ENCODE measurements at places on chromosomes 12 and 14. TPM values are rescaled to one million over a fixed set of nuclear protein-coding genes. Genes with fewer than 3 reads are reported as not detected.
A peak's percentile ranks its signal among the peaks of the same experiment; 100 is the strongest.

Gene RNASE3
- 2.5 TPM for polyA plus RNA-seq

Gene NR1H4
- polyA plus RNA-seq = not detected

GRCh38 chr12:64696080-64696741 is 63.0 kb downstream of the GNS start:
- peak overlapping the region; percentile 14 for H3K27ac ChIP-seq
- DNase-seq = peak; percentile 65
- peaks cover 5% of the 10 kb centered on the region for H3K36me3 ChIP-seq
- H3K4me3 ChIP-seq = no peak overlapping the region

DNA sequence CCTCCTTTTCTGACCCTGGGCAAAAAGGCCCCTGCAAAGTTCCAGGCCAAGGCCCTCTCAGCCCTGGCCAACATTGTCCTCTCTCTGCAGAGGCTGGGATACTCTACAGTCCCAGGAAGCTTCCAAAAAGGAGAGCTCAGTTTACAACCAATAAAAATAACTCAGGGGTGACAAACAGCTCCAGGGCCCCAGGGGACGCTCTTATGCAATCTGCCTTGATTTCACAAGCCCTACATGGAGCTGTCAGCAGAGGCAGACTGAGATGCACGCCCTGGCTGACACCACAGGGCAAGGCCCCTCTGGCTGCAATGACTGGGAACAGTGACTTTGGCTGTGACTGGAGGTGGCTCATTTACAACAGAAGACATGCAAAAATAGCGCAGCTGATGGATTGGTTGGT is 129.0 kb upstream of the MED13L start:
- no peaks in the 10 kb centered on the region for H3K27me3 ChIP-seq
- no peak overlapping the region for H3K27ac ChIP-seq
- H3K4me1 ChIP-seq = peaks cover 8% of the 10 kb centered on the region
- DNase-seq = peak; percentile 93
- H3K36me3 ChIP-seq = no peaks in the 10 kb centered on the region
- no peak overlapping the region for H3K4me3 ChIP-seq

DNA sequence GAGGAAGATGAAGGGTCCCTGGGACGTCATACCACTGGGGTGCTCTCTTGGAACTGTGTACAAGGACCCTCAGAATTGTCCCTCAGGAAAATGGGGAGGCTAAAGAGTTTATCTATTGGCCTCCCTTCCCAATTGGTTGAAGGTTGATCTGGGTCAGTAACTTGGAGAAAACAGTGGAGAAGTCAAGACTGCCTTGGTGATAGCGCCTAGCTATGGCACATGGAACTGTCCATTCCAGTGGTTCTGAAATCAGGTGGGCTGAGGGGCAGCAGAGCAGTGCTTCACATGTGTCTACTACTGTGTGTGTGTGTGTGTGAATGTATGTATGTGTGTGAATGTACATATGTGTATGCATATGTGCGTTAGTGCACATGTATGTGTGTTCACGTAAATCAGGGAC is 316.1 kb downstream of the AACS start:
- no peaks in the 10 kb centered on the region for H3K4me1 ChIP-seq
- no peak overlapping the region for H3K27ac ChIP-seq
- no peak overlapping the region for H3K4me3 ChIP-seq
- no peak for DNase-seq

GRCh38 chr14:81170829-81171195 is 49.9 kb downstream of the GTF2A1 start:
- DNase-seq = no peak
- no peaks in the 10 kb centered on the region for H3K36me3 ChIP-seq
- H3K4me3 ChIP-seq = no peak overlapping the region
- H3K4me1 ChIP-seq = peaks cover 2% of the 10 kb centered on the region
- H3K27me3 ChIP-seq = no peaks in the 10 kb centered on the region

GRCh38 chr14:99995700-99996356 is 69.4 kb upstream of the EVL start:
- no peaks in the 10 kb centered on the region for H3K36me3 ChIP-seq
- no peak overlapping the region for H3K27ac ChIP-seq
- no peak for DNase-seq
- no peaks in the 10 kb centered on the region for H3K27me3 ChIP-seq

DNA sequence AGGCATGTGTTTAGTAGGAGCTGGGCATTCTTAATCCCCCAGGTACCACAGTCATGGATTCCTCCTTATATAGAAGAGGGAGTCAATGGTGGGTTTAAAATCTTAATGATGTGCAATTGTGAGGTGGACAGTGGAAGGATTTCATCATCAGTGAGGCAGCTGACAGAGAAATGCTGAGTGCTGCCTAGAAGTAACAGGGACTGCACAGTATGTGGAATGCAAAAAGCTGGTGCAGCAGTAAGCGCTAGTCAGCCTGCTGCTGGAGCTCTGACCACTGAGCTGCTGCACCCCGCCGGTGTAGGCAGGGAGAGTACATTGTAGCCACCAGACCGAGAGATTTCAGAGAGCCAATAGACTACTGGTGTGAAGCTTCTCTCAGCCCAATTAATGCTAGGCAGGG is 80.5 kb upstream of the DACT1 start:
- H3K27ac ChIP-seq = no peak overlapping the region
- no peaks in the 10 kb centered on the region for H3K27me3 ChIP-seq
- no peaks in the 10 kb centered on the region for H3K36me3 ChIP-seq
- no peak for DNase-seq
